ENCODE measurements at places on chromosomes 1 and 21. TPM values are rescaled to one million over a fixed set of nuclear protein-coding genes. Genes with fewer than 3 reads are reported as not detected.

DNA sequence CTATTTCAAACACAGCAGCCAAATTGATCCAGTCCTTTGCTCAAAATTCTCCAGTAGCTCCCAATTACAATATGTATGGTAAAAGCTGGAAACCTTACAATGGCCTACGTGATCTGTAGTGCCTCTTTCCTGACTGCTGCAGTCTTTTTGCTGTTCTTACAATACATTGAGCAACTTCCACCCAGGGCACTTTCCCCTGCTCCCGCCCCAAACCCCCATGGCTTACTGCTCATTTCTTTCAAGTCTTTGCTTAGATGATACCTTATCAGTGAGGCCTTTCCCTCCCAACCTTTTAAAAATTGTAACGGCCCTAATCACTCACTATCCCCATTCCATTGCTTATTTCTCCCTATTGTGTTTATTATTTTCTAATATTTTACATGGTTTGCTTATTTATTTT is 43.9 kb upstream of the APOBEC4 start:
- no peak for DNase-seq

GRCh38 chr1:221908573-221908972 is 166.7 kb upstream of the DUSP10 start:
- no peak for DNase-seq

DNA sequence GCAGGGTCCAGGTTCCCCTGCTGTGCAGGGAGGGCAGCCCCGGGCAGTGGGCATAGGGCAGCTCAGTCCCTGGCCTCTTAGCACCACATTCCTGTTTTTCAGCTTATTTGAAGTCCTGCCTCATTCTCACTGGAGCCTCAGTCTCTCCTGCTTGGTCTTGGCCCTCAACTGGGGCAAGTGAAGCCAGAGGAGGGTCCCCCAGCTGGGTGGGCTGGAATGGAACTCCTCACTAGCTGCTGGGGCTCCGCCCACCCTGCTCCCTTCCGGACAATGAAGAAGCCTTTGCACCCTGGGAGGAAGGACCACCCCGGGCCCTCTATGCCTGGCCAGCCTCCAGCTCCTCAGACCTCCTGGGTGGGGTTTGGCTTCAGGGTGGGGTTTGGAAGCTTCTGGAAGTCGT is 32.8 kb upstream of the LHX4 start:
- DNase-seq, result no peak

GRCh38 chr1:216600730-216601609 is 122.3 kb downstream of the ESRRG start:
- peak; percentile 72 for DNase-seq

The OR14I1 gene
- total RNA-seq, result not detected

The SMIM1 gene
- 4.6 TPM for total RNA-seq

The LAD1 gene
- 240 TPM for total RNA-seq

All from foreskin keratinocyte (primary cell).